ENCODE measurements at places on chromosomes 7 and 10.

DNA sequence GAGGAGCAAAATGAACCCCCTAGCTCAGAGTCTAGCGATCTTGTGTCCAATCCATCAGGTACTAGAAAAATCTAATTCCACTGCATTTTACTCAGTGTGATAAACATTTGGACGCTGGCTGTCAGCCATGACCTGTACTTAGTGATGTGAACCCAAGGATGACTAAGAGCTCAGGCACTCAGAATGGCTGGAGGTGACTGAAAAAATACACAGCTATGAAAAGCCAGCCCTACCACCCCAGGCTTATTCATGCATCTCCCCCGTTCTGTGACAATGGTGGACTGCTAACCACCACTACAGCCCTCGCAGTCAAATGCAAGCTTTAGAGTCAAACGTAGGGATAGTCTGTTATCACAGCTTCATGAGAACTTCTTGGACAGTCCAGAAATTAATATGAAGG, 14.9 kb downstream of the AFAP1L2 start:
- no peak for DNase-seq

DNA sequence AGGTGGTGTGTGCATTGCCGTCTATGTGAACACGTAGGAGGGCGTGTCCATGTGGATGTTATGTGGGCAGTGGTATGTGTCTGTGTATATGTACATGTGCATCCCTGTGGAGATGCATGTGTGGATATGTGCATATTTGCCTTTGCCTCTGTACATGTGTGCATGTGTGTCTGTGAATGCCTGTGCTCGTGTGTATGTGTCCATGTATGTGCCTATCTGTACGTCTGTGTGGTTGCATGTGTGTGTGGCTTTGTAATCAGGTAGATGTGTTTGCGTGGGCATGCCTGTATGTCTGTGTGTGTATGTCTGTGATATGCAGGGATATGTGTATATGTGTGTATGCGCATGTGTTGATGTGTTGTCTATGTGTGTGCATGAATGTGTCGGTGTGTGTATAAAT, 19.7 kb downstream of the ADCY1 start:
- no peak for DNase-seq

DNA sequence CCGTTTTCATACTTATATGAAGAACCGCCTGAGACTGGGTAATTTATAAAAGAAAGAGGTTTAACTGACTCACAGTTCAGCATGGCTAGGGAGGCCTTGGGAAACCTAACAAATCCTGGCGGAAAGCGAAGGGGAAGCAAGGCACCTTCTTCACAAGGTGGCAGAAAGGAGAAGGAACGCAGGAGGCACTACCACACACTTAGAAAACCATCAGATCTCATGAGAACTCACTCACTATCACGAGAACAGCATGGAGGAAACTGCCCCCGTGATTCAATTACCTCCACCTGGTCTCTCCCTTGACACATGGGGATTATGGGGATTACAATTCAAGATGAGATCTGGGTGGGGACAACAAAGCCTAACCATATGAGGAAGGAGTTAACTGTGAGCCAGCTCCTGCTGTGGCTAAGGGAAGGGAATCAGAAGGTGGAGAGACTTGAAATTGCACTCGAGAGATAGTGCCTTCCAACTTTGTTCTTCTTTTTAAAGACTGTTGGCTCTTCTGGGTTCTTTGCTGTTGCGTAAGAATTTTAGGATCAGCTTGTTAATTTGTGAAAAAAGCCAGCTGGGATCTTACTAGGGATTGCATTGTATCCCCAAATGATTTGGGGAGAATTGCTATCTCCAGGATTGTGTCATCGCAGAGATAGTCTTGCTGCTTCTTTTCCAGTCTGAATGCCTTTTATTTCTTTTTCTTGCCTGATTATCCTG, 21.0 kb downstream of the OPTN start:
- no peak for DNase-seq

DNA sequence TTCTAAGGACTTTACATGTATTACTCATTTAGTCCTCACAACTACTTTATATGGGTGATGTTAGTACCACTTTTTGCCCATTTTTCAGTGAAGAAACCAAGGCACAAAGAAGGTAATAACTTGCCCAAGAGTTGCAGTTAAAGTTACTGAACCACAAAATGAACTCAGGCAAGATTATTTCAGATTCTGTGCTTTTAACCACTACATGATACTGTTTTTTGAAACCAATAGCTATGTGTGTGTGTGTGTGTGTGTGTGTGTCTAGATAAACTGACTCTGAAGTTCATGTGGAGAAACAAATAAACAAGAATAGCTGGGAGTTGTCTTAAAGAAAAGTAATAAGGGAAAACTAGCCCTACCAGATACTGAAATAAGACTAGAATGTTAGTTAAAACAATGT, 60.8 kb upstream of the OIT3 start:
- no peak for DNase-seq

DNA sequence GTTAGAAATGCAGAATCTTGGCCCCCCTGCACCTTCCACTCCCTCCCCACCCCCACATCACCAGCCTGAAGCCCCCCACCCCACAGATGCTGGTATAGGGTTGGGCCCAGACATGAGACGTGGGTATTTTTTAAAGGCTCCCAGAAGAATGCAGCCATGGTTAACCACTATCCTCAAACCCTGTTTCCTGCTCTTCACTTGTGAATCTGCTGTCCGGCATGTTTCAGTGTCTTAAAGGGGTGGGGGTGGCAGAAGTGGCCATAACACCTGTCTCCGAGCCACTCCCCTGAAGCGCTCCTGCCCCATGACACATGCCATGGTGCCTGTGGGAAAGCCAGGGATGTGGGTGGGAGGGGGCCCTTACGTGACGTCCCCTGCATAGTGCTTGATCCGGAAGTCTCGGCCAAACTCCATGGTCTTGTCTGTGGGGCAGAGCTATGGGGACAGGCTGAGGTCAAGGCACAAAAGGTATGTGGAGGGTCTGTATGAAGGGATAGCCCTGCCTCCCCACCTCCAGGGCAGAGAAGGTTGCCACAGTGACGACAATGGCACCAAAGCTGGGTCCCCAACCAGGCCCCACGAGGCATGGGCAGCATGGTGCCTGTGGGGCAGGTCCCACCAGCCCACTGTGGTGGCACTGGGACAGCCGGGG, 9.6 kb downstream of the MYO1G start:
- DNase-seq: no peak

DNA sequence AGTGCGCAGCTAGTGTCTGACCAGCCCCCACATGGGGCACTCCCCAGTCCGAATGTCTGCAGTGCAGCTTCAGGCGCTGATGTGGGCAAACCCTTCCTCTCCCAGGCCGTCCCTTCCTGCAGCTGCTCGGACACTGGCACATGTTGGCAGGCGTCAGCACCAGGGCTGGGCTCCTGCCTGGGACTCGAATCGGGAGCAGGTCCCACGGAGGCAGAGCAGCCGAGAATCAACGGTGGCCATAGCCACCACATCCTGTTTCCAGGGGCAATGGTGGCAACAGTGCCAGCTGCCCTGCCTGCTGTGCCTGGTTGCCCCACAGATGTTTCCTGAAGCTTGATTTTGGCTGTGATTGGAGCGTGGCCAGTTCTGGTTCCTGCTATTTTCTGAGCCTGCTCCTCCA, 65.8 kb downstream of the MGMT start:
- DNase-seq: no peak

DNA sequence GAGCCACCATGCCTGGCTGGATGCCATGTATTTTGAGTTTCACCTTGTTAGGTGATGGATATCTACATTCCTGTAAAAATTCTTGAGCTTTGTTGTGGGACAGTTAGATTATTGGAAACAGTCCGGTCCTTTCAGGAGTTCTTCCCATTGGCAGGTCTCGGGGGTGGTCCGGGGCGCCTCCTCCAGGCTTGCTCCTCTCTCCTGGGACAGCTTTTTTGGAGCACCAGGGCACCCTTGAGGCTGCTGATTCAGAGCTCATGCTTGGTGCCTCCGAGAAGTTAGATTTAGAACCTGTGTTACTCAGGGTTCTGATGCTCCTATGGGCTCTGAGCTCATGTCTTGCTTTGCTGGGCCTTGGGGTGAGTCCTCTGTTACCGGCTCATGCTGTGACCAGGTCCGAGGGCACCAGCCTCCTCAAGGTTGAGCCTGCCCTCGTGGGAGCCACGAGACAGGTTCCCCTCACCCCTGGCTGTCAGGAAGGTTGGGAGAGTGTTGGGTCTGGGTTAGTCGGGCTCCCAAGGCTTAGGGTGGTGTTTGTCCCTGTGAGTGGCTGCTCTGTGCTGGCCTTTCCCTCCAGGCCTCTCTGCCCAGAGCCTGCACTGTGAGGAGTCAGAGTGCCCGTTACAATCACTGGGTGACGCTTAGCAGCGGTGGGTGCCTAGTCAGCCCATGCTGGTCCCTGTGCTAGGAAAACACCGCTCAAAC, 6.0 kb downstream of the SPRN start:
- no peak for DNase-seq

- DNase-seq: no peak
Observed at GRCh38 chr7:145478541-145478940, 638.1 kb upstream of the CNTNAP2 start.

DNA sequence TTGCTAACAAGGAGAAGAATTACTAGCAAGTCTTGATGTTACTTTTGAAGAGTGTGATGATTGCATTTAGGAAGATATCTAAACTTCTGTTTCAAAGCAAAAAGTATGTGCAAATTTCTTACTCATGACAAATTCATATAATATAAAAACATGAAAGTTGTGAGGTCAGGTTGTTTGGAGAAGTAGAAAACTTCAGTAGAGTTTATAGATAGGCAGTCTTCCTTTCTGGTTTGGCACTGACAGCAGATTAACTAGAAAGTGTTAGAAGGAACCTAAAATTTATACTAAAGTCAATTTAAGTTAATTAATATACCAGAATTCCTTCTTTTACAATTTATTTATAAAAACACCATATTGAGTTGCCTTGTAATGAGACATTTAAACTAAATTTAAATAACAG, 16.9 kb downstream of the PTEN start:
- no peak for DNase-seq

All from pons (tissue), 1 donor.